ENCODE measurements at places on chromosomes 4 and X.

- DNase-seq, result no peak
These were observed 12.0 kb downstream of the AREG start for GRCh38 chr4:74456849-74457395.

DNA sequence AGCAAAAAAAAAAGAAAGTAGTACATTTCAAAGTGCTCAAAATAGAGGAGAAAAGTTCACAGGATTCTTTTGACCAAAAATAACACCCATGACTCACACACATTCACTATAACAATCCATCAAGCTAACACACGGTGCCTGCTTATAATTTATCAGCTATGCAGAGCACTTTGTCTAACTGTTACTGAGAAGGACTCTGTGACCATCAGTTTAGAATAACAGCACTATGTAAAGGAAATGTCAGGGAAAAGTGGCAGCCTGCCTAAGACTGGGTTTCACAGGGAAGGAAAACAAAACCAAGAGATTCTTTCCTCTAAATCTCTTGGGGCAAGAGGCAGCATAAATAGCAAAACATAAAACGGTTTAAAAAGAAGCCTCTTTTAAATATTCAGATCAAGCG is 54.8 kb downstream of the CCDC149 start:
- DNase-seq, result peak; percentile 79

DNA sequence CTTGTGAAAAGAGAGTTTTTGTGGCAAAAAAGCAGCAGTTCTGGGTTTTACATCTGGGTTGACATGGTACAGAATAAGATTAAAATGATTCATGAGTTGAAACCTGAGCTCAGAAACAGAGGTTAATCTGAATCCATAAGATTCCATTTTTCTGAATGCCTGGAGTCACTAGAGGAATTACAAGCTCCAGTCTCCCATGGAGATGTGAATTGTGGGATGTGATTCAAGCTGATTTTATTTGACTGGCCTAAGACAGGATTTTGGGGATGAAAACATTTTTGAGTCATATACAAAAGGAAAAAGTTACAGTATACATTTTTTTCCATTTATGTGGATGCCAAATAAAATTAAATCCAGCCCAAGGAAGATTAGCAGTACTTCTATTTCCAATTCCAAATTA is 161.1 kb downstream of the RBM46 start:
- peak; percentile 1 for DNase-seq

- DNase-seq, result no peak
These were observed 252.7 kb downstream of the OPHN1 start for GRCh38 chrX:68180579-68180978.

DNA sequence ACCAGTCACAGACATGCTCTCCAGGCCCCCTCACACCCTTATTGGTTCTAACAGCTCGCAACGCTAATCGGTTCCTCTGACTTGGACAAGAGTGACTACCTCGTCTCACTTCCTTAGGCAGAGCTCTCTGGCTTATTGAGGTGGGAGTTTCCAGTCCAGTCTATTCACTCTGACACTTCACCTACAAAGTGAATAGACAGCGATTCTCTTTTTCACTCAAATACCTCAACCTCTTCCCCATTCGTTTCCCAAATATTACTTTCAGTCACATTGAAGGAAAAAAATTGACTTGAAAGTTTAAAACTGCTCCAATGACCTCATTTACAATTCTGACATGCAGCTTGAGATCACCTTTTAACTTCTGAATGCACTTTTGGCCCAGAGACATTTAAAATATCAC is 17.7 kb downstream of the HELT start:
- no peak for DNase-seq

DNA sequence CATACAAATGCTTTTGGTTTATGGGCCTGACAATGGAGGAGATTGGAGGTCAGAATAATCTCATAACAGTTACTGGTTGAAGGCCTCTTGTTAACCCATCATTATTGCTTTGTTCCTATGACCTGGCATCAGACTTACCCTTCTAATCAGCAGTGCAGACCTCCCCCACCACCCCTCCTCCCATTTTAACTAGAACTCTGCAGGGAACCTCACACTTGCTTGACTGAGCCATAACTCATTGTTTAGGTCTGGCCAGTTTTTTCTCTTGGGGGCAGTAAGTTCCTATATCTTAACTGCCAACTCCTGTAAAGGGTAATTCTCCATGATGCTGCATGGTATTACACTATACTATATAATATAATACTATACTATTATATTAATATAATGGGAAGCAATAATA is 609.3 kb downstream of the IL1RAPL1 start:
- DNase-seq, result no peak

GRCh38 chr4:7676398-7676922 is 241.7 kb upstream of the PSAPL1 start:
- no peak for DNase-seq

GRCh38 chr4:94548571-94548970 is 96.8 kb downstream of the PDLIM5 start:
- DNase-seq, result no peak

DNA sequence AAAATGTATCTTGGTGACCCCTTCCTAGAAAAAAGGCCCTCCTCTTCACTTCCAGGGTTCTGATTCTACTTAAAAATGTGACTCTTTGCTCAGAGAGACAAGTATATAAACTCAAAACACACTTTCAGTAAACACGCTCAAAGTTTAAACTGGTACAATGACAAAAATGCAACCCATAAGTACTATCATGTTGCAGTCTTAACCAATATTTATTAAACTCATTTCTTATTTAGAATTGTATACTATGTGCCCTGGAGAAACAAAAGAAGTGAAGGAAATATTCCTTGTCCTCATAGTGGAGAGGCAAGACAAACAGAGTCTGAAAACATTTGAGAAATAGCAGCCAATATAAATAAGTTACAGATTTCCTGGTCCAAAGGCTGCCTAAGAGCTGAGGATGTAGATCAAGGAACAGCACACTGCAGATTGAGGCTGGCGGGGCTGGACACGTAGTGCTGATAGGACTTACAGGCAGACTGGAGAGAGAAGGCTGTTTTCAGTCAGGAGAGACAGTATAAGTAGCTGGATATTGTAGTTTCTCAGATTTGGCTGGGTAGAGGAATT is 39.1 kb upstream of the ANXA3 start:
- DNase-seq, result no peak

- DNase-seq, result no peak
These were observed 92.2 kb upstream of the ANXA3 start for GRCh38 chr4:78459327-78459726.

GRCh38 chr4:38820329-38821061 is 15.9 kb upstream of the TLR1 start:
- DNase-seq, result no peak

DNA sequence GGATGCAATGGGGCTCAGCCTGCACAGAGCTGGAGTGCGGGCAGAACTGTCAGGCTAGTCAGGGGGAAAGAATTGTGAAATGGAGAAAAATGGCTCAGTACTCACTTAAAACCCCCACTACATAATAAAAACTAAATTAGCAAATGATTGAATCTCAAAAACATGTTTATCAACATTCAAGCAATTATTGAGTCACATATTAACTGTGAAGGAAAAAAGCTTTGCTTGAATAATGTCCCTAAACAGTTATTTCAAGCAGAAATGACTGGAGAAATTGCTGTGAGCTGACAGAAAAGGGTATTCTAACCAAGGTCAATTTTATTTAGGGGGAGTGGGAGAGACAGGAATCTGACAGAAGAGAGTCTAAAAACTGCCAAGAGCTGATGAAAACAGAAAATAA is 37.4 kb downstream of the GPC3 start:
- no peak for DNase-seq

- no peak for DNase-seq
These were observed 2.2 kb downstream of the MID2 start for GRCh38 chrX:107827852-107828251.

GRCh38 chr4:5710961-5711478 is at the start of gene EVC:
Gene EVC, plus strand, starts transcription at chr4:5711201. Its CDS starts 180 bp downstream, at chr4:5711381.
- peak; percentile 51 for DNase-seq

GRCh38 chr4:89579771-89580170 is 257.2 kb downstream of the SNCA start:
- no peak for DNase-seq

DNA sequence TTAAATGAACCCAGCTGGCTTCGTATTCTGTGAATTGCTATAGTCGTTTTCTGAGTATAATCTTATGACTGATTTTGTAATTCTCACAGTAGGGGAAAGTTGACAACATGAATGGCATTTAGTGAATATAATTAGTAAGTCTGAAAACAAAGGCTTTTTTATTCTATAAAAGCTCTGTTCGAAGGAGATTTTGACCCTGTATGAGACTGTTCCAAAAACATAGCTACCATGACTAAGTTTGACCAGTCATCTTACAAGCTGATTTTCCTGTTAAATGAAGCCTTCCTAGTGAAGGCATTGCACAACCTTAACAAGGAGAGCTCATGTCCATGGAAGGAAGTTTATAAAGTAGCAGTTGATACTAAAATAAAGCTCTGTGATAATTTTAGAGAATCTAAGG is 242.3 kb downstream of the RPA4 start:
- no peak for DNase-seq

- no peak for DNase-seq
These were observed 37.4 kb downstream of the EDA2R start for GRCh38 chrX:66601522-66601921.

DNA sequence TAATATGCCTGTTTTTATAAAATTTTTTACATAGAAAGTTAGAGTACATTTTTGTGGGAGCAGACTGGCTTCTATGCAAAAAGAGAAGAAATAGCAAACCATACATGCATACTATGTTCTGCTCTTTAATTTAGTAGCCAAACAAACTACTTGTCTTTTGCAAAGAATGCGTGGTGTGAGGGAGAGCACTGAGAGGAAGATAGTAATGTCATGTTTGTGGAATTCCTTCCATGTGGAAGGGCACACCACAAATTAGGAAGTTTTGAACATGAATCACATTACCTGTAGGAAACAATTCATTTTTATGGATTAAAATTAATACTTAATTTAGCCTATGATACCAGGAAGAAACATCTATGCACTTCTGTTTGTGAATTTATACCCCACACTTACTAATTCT is 1529.1 kb upstream of the ADGRL3 start:
- DNase-seq, result no peak

DNA sequence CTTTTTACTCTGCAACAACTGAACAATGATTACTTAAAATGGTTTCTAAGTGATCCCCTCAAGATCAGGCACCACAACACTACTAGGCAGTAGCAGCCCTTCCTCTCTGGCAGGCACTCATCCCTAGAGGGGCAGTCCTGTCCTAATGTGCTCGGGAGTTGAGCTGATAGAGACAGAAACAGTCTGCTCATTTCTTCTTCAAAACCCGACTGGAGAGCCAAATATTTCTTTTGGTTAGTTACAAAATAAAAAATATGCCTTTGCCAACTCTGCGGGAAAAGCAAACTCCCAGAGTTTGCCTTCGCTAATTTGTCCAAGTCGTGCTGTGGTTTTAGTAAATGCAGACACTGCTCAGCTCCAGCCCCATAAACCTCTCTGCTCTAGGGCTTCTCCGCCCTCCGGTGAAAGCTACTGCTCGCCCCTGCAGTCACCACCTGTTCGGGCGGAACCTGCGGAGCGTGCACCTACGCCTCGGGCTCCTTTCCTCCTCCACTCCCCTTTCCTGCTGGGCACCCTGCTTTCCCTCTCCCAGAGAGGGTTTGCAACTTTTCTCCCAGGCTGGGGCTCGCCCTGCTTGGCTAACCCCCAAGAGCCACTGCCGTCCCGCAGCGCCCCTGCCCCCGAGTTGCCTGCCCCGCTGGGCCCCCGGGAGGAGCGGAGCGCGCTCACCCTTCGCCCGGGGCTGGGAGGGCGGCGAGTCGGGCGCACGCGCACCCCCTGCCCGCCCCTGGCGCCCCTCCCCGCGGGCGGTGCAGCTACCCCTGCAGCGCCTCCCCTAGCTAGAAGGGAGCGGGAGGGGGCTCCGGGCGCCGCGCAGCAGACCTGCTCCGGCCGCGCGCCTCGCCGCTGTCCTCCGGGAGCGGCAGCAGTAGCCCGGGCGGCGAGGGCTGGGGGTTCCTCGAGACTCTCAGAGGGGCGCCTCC is at the start of gene NPNT:
NPNT (plus strand) TSS at position 812 of the 923 bp plus-strand sequence. CDS start 182 bp downstream, outside the sequence.
- no peak for DNase-seq

- DNase-seq, result peak; percentile 7
These were observed 547.5 kb downstream of the NLGN4X start for GRCh38 chrX:5681159-5681558.

All from fibroblast of skin of left biceps (primary cell).